ENCODE measurements at places on chromosomes 7 and 10. TPM values are rescaled to one million over a fixed set of nuclear protein-coding genes. Genes with fewer than 3 reads are reported as not detected.

- no peak for DNase-seq
Observed at GRCh38 chr7:120837599-120837998, 20.3 kb downstream of the TSPAN12 start.

DNA sequence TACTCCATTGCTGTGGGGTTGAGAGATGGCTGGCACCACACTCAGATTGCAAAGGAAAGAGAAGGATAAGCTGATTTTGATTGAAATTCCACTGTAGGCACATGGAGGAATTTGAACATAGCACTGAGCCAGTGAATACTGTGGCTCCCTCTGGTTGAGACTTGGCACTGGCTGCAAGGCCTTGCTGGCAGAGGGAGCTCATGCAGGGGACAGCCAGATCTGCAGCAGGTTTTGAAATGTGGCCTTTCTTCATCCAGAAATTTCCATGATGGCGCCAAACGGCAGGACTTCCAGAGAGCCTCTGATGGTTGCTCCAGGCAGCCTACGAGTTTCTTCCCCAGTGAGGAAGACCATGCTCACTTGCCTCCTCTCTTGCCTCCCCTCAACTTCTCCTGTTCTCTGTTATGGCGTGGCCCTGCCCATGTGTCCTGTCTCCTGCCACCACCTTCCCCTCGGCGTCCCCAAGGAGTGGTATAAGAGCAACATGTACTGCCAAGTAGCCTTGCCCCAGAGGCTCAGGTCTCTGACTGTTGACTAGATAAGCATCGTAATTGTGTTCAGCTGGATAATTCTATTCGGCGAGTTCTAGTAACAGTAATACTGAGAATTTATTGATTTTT, 265.6 kb downstream of the CCDC3 start:
- DNase-seq = peak; percentile 65

- no peak for DNase-seq
Observed at GRCh38 chr7:119967221-119967620, 305.8 kb upstream of the KCND2 start.

DNA sequence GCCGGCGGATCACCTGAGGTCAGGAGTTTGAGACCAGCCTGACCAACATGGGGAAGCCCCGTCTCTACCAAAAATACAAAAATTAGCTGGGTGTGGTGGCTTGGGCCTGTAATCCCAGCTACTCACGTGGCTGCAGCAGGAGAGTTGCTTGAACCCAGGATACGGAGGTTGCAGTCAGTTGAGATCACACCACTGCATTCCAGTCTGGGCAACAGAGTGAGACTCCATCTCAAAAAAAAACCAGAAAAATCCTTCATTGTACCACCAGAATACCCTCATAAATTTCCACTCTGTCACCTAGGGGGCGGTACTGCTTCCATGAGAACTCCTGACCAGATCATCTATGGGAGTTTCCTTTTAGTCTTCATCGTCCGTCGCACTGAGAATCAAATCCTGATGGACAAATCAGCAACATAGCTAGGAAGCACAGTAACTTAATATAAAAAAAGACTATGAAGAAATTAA, 225.8 kb upstream of the KLF14 start:
- no peak for DNase-seq

GRCh38 chr7:27822245-27822644, 82.3 kb downstream of the TAX1BP1 start:
- no peak for DNase-seq

DNA sequence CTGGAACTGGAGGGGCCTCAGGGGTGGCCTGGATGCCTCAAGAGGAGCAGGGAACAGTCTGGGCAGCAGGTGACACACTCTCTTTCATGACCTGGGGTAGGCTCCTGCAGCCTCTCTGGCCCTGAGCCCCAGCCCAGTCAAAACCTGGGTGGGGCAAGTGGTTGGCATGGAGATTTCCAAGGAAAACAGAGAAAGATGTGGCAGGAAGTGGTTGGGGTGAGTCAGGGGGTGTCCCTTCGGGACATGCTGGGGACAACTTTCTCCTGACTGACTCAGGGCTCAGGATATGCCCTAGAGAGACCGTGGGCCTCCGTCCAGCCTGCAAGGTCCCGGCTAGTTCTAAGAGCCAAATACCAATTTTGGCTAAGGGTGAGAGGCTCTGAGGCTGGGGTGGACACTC, 2.9 kb downstream of the AQP1 start:
- peak; percentile 62 for DNase-seq

DNA sequence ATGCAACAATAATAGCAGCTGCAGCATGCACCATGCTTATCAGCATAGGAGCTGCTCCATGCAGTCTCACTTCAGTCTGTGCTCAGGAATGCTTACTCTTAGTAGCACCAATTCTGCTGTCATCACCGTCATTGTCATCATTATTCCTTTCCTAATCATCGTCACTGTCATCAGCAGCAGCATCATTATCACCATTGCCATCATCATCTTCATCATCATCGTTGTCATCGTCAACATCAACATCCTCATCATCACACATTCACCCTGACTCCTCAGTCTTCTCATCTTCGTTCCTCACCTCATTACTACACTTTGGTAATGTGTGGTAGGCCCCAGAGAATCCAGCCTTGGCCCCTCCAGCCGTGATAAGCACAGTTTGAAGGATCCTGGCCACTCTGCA, 545.0 kb downstream of the TNS3 start:
- no peak for DNase-seq

FAM24A gene
- total RNA-seq = not detected

CTNNA3 gene
- 72.2 TPM for total RNA-seq

ITGB8 gene
- total RNA-seq = 3.6 TPM

NEUROD6 gene
- not detected for total RNA-seq

SFTPA1 gene
- not detected for total RNA-seq

OR6V1 gene
- not detected for total RNA-seq
